SK-N-SH (cell line): ENCODE measurements at places on chromosomes 5 and 9.

- DNase-seq: no peak
Observed at GRCh38 chr9:99350461-99350860, 128.4 kb downstream of the SEC61B start.

DNA sequence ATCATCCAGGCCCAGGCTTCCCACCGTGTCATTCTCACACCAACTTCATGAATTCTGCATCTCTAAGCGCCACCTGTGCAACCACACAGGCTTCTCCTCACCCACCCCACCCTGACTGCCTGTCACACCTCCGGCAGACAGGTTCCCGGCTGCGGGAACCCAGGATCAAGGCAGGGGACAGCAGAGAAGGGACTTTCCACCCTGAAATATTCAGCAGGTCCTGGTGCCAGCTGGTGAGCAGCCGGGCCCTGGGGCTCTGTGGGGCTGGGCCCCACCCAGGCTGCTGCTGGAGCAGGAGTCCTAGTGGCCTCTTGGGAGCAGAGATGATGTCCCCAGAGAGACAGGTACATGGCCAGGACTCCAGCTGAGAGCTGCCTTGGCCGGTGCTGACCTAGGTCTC is 12.7 kb downstream of the ANXA6 start:
- no peak for DNase-seq

DNA sequence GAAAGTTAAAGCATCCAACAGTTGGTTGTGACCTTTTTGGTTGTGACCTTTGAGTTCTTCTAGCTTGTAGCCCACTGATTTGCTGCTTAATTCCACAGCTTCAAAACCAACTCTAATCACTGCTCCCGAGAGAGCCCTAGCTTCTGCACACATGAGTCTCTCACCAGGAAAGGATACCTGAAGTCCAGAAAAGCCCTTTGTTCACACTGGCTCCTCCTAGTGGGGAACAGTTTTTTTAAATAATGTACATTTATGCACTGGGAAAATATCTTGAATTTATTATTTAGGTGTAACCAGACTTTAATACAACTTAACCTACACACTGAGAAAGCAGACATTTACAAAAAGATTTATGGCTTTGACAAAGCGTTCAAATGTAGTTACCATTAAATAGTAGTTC is 120.2 kb upstream of the CCDC152 start:
- DNase-seq: no peak

GRCh38 chr5:166671811-166672210 is 1619.6 kb upstream of the WWC1 start:
- DNase-seq: no peak

DNA sequence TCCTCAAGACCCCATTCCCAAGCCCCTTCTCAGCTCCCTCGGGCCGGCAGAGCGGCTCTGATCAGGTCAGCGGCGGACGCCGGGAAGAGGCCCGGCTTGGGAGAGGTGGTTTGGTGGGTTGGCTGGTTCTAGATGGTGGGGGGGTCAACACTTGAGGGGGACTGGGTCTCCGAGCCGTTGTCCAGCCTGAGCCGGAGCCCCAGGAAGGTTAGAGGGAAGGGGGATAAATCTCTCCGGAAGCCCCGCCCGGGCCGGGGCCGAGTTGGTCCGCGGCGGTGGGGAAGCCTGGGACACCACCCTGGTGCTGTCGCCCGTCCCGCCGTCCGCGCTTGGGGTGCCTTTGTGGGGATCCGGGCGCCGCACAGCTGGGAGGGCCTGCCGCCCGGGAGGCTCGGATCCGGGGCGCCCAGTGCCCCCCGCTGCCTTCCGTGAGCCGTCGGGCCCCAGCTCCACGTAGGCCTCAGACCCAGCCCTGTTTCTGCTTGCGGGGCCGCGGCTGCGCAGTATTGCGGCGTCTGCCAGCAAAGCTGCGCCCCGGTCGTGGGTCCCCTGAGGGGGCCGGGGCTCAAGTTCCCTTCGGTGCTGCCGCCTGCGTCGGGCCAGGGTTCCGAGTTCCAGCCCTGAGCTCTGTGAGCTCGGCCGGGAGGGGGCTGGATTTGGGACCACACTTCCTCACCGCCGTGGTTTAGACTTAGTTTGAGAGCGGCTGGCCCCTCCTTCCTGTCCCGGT is 542 bp upstream of the TRIM52 start:
- peak; percentile 84 for DNase-seq

- peak; percentile 72 for DNase-seq
Observed at GRCh38 chr5:95822043-95822541, 434 bp downstream of the GLRX start.
